ENCODE measurements at places on chromosomes 7 and 10.

- DNase-seq: no peak
These were observed 133.4 kb downstream of the PRKCQ start for GRCh38 chr10:6446711-6447110.

GRCh38 chr7:44313621-44314031, 11.8 kb downstream of the CAMK2B start:
- DNase-seq: no peak

DNA sequence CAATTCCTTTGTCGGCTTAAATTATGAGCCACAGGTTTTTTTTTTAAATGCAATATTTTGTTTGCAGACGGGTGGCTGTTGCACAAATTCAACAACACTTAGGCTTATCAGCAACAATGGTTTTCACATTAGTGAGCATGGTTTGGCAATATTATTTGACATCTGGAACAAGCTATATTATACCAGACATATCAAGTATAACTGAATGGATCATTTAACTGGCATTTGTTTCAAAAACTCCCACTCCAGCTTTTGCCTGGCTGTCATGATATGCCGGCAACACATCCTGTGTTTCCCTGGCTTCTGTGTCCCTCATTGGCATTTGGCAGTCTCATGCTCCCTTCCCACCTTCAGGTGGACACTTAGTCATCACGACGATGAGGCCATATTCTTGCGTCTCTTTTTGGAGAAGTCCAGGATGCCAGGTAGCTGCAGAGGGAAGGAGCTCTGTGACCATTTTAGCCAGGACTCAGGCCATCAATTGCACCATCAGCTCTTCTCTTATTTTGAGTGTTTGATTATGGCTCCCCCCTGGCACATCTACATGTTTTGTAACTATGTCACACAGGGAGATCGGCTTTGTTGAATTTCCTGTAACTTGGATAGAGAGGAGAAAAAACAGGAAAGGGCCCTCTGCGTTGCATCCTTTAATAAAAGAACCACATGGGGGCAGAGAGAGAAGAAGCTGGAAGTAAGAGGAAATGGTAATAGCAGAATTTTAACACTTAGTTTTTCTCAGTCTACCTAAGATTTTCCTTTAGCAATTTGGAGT, 413.9 kb downstream of the LRMDA start:
- no peak for DNase-seq

- DNase-seq: no peak
These were observed 57.9 kb downstream of the NOD1 start for GRCh38 chr7:30420662-30421061.

- DNase-seq: no peak
These were observed 30.5 kb downstream of the GNA12 start for GRCh38 chr7:2813350-2814185.

- DNase-seq: no peak
These were observed 680.7 kb downstream of the SUGCT start for GRCh38 chr7:40815512-40815911.

- no peak for DNase-seq
These were observed 642 bp upstream of the COL13A1 start for GRCh38 chr10:69801094-69801433.

Data from epithelial cell of proximal tubule (primary cell).